ENCODE measurements at places on chromosomes 7 and 10. TPM values are rescaled to one million over a fixed set of nuclear protein-coding genes. Genes with fewer than 3 reads are reported as not detected.

UCN3 gene
- total RNA-seq: 0.28 TPM

DNA sequence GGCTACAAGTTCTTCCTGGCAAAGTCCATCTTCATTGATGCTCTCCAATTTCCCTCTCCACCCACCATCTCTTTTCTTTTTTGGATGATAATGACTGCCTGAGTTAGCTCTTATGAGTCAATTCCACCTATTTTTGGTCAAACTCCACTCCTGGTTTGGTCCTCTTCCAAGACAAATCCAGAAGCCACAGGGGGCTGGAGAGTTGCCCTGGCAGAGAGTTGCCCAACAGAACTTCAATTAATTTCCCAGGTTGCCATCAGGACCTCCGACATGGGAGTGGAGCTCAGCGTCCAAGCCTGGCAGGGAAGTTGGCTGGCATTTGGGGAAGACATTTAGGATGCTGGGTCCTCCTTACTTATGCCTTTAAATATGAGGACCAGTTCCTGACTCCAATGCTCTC lies 29.2 kb upstream of the KCNMA1 start:
- no peak for DNase-seq

- no peak for DNase-seq
Measured at GRCh38 chr7:91750091-91750490, 130.4 kb downstream of the MTERF1 start.

OPN4 gene
- not detected for total RNA-seq

GRCh38 chr7:35691366-35691765 lies 3.6 kb downstream of the HERPUD2 start:
- DNase-seq: no peak

- DNase-seq: peak; percentile 4
Measured at GRCh38 chr7:11911900-11912299, 79.9 kb upstream of the THSD7A start.

GRCh38 chr7:101547916-101548661 lies 81.0 kb downstream of the MYL10 start:
- no peak for DNase-seq

EBLN1 gene
- not detected for total RNA-seq

DNA sequence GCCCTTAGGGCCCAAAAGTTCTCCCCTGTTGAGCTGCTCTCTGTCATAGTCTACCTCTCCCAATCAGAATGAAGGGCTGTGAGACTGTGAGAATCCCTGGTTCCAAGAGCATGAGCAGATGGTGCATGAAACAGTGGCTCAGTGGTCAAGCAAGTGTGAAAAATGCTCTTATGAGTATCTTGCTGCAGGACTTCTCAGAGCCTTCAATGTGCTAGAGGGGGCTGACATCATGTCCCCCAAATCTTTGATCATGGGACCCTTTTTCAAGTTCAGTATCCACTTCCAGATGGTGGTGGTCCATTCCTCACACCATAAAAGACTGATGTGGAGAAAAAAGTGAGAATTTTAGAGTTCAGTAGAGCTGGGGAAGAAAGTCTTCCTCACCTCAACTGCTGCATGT lies 265.3 kb upstream of the HABP2 start:
- no peak for DNase-seq

- DNase-seq: no peak
Measured at GRCh38 chr10:58104351-58104751, 163.3 kb downstream of the IPMK start.
